Stimulated activated effector memory CD8-positive, alpha-beta T cell treated with anti-CD3 and anti-CD28 coated beads, Interleukin-12 subunit alpha, Interleukin-12 subunit beta, amount 100 ng/mL, for 72 hours (primary cell): ENCODE measurements at places on chromosomes 1 and 21.
A peak's percentile ranks its signal among the peaks of the same experiment; 100 is the strongest.

DNA sequence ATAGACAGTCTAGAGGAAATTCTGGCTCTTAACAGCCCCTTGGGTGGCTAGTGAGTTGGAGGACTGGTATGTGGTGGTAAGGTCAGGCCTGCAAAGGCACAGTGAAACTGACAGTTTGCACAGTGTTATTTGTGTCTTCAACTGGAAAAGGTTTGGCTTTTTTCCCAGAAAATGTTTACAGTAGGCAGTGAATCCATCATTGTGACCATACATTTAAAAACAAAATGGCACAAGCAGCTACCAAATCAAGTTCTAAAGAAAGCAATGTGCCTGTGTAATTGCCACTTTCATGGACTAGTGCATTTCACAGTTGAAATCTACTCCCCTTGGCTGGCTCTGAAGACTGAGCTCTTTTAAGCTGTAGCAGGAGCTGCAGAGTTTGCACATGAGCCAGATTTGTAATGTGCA lies 24.8 kb downstream of the ATPAF1 start:
- DNase-seq: no peak

- DNase-seq: no peak
Observed at GRCh38 chr1:923991-924655, 400 bp downstream of the SAMD11 start.

DNA sequence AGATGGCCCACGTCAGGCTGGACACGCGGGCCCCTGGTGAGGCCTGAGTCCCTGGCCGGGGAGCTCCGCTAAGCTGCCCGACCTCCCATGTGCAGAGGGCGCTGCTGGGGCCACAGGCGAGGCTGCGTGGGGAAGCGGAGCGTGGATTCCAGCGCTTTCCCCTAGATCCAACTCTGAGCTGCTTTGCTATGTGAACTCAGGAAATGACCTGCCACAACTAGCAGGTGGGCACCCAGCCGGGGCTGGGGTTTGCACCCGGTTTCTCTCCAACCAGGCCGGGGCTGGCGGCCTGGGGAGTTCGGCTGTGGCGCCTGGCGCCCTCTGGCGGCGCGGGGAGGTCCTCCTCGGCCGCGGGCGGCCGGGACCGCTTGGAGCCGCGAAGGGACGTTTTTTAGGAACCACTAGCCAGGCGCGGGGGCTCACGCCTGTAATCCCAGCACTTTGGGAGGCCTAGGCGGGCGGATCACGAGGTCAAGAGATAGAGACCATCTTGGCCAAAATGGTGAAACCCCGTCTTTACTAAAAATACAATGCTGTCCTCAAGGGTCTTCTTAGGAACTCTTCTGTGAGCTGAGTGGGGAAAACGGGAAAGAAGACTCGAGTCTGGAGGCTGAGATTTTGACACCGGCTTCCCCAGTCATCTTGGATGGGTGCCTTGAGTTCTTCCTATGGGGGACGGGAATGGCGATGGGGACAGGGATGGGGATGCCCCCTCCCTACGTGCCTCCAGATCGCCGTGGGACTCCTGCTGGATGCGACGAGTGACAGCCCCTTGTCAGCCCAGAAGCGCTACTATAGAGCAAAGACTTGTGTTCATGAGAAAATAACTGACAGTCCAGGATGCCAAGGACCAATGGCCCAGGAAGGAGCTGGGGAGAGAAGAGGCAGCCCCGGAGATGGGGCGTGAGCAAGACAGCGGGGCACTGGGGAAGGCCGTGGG lies 12.6 kb downstream of the PYCR2 start:
- peak; percentile 83 for DNase-seq

- DNase-seq: no peak
Observed at GRCh38 chr1:164659621-164660411, 100.8 kb downstream of the PBX1 start.

- no peak for DNase-seq
Observed at GRCh38 chr1:14681182-14681581, 82.7 kb downstream of the KAZN start.

DNA sequence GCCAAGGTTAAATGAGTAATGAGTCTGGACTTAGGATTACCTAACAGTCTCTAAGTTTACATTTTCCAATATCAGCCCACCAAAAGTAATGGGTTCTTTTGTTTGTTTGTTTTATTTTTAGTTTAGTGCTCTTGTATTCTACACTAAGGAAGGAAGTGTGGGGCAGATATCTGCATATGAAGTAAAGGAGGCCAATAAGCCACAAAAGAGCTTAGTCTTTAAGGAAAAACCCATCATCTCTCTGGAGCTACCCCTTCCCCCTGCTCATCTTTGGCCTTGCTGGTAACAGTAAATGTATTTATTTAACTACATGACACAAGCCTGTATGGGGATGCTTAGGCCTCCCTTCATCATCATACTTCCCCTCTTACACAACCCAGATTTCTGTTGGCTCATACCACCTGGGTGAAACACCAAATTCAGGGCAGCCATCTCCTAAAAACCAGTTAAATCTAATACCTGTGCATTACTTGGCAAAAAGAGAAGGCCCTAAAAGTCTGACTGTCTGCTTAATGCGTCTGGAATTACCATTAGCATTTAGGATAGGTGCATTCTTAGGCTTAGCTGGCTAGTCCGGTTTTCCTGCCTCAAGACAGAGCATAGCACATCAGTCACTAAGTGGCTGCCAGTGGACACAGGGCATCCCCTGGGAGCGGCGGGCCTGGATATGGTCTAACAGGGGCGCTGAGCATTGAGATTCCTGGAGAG lies 96.8 kb upstream of the ADGRL2 start:
- no peak for DNase-seq

DNA sequence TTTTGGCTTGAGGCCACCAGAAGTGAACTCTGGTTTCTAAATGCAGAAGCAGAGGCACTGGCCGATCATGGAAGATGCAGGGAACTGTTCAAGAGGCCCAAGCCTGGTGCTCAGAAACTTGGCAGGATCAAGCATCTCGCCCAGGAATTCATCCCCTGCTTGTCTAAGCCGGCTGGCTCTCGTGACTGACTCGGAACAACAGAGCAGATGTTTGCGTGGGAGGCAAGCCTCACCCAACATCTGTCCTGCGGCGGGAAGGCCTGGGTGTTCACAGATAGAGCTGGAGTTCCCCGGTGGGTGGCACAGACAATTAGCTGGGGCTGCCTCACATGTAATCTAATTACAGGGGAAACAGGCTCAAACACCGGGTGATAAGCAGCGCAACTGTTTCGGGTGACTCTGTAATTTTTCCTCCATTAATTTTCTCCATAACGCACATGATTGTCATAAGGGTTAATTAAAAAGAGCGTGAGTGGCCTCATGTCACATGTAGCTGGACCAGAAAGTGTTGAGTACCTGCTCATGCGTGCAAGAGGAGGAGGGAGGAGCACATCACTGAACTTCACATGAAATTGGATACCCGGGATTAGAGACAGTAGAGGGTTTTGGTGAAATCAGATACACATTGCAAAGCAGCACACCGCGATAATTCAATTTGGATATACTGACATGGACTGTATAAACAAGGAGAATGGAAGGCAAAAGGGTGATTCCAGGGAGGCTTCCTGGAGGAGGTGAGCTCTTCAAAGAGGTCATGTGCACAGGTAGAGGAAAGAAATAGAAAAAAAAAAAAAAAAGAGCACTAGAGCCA lies 180.0 kb downstream of the ETS2 start:
- peak; percentile 73 for DNase-seq

DNA sequence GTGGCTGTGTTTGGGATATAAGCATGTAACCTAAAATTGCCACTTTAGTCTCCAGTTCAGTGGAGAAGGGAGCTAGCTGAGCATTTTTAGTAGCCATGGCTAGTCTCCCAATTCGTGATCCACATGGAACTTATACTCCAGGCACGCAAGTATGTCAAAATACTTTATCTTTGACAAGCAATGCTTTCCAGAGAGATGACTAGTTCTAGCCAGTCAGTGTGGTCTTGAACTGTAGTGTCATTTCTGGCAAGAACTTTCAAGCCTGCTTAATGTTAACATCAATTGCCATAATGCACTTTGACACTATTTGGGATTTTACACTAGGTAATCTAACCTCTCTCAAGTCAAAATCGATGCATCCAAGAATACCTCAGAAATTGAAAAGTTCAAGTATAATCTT lies 660.0 kb downstream of the PTPRC start:
- DNase-seq: no peak

DNA sequence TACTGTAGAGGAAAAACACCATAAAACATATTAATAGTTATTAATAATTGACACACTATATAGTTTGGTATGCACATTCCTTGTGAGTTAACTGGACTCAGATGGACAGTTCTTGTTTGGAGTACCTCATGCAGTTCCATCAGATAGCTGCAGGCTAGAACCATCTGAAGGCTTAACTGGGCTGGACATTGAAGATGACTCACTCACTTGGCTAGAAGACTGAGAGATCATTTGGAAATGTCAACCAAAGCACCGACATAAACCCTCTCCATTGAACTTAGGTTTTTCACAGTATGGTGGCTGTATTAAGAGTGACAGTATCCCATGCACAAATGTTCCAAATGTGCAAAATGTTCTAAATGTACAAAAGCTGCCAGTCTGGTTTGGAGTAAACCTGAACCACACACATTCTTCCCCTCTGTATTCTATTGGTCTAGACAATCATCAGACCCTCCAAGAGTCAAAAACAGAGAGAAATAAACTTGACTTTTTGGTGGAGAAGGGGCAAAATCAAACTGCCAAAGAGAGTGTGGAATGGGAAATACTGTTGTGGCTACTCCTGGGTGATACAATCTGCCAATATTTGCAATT lies 708.4 kb downstream of the KCNT2 start:
- no peak for DNase-seq
